ENCODE measurements at places on chromosomes 4 and X.

- no peak for DNase-seq
These were observed 16.7 kb downstream of the LGI2 start for GRCh38 chr4:25013756-25014661.

- DNase-seq, result no peak
These were observed 12.9 kb upstream of the WDR17 start for GRCh38 chr4:176052744-176053143.

DNA sequence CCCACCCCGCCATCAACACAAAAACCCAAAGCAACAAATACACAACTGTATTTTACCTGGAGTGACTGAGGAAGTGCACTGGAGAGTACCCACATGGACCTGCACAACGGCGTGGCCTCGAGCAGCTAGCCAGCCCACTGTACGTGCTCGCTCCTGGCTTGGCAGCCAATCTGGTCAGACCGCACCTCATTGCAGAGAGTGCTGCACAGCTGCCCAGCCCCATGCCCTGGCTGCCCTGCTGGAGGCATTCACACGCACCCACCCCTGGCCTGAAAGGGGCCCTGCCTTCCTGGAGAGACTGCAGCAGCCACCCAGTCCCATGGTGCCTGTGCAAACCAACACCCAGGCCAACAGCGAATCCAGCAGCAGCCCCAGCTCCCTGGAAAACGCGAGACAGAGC, 116.3 kb downstream of the GALNTL6 start:
- no peak for DNase-seq

DNA sequence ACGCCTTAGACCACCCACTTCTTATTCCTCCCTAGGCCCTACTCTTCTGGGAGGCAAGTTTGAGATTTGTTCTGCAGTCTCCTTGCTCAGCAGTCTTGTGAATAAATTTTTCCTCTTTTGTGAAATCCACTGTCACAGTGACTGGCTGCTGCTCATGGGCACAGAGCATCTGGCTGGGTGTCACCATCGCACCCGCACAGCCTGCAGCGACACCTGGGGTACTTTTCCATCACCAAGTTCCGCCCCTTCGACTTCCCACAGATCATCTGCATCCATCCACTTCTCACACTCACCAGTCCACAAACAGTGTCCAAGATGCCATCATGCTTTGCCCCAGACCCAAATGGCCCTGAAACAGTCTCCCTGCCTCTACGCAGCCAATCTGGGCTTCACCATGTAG, 36.4 kb upstream of the AFAP1 start:
- DNase-seq, result no peak

- DNase-seq, result no peak
These were observed 102.7 kb upstream of the DHX15 start for GRCh38 chr4:24686866-24687692.

DNA sequence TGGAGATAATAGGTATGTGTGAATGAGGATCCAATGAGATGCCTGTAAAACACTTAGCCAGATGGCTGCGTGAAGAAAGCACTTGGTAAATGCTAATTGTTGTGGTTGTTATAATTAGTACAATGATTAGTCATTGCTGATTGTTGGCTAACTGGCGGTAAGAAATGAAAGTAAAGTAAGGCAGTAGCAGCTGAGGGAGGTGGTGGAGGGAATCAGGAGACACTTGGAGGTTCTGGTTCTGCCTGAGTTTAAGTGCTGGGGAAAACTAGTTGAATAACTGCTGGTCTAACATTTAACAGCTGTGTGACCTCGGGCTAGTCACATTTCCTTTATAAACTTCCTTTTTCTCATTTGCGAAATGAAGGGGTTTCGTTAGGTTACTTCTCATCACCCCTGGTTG, 30.9 kb downstream of the CD38 start:
- no peak for DNase-seq

- DNase-seq, result no peak
These were observed 217.8 kb downstream of the SHOX start for GRCh38 chrX:848386-848785.

DNA sequence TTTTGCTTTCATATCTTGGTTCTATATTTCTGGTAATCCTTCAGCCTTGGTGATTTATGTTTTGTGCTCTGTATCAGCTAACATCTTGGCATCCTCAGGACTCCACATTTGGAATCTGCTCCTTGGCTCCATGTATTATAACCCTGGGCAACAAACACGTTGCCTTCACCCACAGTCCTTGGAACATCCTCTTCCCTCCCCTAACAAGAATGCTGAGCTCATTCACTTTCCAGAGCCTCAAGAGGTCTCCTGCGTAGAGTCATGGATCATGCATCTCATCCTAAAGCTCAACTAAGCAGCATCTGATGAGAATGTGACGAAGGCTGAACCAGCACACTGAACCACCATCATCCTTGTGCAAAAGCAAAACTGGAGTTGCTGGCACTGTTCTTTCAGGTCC, 60.5 kb upstream of the C1GALT1C1 start:
- peak; percentile 57 for DNase-seq

GRCh38 chr4:99651016-99651769, 6.4 kb downstream of the C4orf54 start:
- no peak for DNase-seq

DNA sequence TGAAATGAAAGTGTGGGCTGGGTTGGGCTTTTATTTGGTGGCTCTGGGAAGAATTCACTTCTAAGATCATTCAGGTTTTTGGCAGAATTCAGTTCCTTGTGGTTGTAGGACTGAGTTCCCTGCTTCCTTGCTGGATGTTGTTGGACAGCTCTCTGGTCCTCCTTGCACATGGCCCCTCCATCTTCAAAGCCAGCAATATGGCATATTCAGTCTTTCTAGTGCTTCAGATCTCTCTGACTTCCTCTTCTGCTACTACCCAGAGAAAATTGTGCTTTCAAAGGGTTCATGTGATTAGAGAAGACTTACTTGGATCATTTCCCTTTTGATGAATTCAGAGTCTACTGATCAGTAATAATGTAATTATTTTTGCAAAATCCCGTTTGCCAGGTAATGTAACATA, 12.8 kb upstream of the IGFBP7 start:
- DNase-seq, result no peak

DNA sequence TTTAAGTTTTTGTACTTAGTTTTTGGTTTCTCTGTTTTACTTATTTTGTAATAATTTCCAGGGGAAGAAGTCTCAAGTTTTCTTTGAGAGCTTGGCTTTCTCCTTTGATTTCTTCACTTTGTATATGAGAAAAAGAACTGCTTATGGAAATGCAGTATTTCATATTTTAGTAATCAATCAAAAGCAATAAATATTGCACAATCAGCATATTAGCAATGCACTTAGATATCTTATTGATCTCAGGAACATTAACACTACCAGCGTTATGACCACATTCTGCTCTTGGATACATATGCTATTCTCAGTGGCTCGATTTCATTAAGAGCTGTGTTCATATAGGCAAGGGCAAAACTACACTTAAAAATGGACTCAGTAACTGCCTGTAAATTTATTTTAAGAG, 381.0 kb upstream of the DMD start:
- no peak for DNase-seq

- peak; percentile 45 for DNase-seq
These were observed 518 bp downstream of the ARMCX1 start for GRCh38 chrX:101550751-101551379.

GRCh38 chrX:80432863-80433262, 12.6 kb downstream of the TENT5D start:
- DNase-seq, result peak; percentile 85

GRCh38 chrX:154321594-154321993, 26.0 kb downstream of the TKTL1 start:
- peak; percentile 11 for DNase-seq

GRCh38 chr4:7309636-7310390, 117.5 kb downstream of the SORCS2 start:
- DNase-seq, result no peak

GRCh38 chr4:139786494-139787354, 121.1 kb downstream of the MGST2 start:
- DNase-seq, result no peak

- DNase-seq, result no peak
These were observed 50.0 kb downstream of the SLC39A8 start for GRCh38 chr4:102295153-102295862.

- no peak for DNase-seq
These were observed 53.5 kb upstream of the PUDP start for GRCh38 chrX:7201496-7201895.

GRCh38 chr4:48681856-48682255, 98.2 kb downstream of the FRYL start:
- DNase-seq, result peak; percentile 69

- no peak for DNase-seq
These were observed at the start of gene CLNK for GRCh38 chr4:10684631-10685030. Gene CLNK, minus strand, starts transcription at chr4:10684768. Its CDS starts 16,899 bp downstream, at chr4:10667869.

- no peak for DNase-seq
These were observed 957.8 kb downstream of the C4orf33 start for GRCh38 chr4:130053723-130054122.

- no peak for DNase-seq
These were observed 176.6 kb upstream of the GALNTL6 start for GRCh38 chr4:171636606-171637005.

DNA sequence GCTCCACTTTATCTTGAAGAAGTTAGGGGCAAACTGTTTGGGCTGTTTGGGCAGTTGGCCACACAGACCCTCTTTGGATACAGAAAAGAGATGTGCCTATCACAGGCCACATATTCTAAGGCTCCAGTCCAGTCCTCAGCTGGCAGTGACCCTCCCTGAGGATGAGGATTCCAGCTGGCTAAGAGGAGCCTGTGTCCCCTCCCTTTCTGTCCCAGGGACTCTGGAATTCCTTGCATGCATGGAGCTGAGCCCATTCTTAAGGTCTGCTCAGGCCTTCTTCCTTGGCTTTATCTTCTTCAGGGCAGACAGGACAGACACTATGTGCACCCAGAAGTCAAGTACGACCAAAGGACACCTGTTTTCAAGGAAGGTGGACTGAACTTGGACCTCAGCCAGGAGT, 23.8 kb upstream of the GK2 start:
- no peak for DNase-seq

DNA sequence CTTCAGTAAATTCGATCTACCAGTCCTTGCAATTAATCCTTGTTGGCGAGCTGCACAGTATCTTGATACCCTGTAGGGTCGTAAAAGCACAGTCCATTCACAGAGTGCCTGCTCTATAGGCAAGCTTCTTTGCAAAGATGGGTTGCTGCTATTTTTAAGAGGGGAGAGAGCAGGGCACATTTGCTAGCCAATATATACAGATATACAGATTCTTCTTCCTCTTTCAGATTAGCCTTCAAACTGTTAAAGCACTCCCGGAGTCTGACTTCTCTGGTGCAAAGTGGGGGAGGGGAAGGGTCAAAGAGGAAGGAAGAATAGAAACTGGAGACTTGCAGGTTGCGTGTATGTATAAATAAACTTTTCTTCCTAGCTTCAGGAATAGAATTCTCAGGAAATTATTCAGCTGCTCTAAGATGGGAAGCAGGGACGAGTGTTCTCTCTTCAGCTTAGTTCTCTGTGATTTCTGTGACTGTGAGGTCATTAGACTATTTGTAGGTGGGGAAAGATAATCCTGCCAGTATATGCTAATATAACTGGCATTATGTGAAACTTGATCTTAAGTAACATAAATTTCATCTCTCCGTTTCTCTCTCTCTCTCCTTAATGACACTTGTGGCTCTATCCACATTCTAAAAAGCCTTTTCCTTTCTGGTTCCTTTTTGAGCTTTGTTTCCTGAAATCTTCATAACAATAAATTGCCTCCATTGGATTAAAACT, at the start of gene CYSLTR1:
Gene CYSLTR1 (minus strand): TSS at position 242 of the 717 bp plus-strand sequence. CDS start 53,865 bp downstream, outside the sequence.
- DNase-seq, result no peak

DNA sequence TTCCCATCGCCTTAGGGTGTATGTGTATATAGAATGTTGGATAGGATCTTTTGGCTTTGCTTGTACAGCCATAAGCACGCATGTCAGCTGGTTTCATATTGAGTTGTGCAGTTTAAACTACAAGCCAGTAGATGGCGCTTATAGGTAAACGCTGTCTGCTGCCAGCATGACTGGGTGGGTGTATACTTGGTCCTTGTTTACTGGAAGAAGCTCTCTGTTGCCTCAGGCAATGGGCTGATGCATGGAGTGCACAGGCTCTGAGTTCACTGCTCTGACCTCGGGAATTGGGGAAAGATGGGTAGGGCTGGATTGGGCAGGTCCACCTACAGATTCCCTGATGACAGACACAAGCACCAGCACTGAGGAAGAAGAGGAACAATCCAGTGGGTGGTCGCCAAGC, 831.5 kb downstream of the STIM2 start:
- DNase-seq, result peak; percentile 50

DNA sequence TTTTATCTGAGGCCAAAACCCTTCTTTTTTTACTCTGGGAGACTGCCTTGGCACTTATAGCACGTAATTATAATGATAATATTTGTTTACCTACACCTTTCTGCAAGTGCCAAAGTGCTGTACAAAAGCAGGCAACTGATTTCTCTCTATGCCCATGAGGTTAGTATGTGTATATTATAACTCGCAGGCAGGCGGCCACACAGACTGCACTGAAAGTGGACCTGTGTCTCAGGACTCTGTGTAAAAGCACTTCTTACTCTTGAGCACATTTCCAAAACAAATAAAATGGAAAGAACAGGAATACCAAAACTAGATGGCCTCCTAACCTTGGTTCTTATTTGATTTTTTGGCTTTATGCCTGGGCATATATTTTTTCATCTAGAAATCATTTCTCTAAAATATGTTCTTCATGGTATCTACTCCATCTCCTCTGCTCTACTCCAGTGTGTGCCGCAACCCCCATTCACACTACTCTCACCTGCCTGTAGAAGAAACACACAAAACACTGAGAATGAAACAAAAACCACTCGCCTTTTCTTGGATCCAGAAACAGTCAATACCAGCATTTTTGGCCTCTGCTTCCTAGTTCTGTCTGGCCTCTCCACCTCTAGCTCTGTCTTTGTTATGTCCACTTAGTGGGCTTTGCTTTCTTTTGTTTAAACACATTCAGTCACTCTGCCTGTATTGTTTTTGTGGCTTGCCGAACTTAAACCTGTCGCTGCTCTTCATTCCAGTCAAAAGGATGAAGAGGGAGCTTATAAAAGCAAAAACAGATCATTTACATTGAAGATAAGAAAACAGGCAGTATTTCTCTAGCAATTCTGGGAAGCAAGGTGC, 934.5 kb upstream of the TENM3 start:
- no peak for DNase-seq

DNA sequence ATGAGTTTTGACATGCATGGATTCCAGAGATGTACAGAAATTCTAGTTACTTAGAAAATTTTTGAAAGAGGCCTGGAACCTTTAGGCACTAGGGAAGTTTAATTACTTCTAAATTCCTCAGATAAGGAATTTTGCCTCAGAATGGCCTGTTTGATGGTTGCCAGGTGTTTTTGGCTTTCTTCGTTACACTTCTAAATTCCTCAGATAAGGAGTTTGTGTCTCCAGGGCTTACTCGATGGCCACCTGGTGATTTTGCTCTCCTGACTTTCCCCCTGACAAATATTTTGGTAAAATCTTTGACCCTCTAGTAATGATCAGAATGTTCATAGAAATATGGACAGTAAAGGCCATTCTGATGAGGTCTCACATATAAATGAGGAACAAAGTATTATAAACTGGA, 64.3 kb downstream of the BEX3 start:
- DNase-seq, result peak; percentile 45

DNA sequence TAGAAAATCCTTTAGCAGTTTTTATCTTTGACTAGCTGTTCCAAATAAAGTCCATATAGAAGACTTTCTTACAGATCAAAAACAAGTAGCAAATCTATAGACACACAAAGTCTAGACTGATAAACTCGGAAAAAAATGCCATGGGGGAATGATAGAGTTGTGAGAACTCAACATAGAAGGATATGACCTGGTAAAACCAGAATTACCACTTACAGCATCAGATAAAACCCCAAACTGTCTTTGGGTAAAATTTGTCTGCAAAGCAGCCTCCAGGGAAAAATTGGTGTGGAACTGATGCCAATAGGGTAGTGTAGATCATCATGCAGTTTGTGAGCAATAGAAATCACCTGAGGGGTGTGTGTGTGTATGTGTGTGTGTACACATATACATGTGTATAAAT, 579.1 kb downstream of the SPOCK3 start:
- DNase-seq, result no peak

Data from fibroblast of the aortic adventitia (primary cell).